ENCODE measurements at places on chromosomes 4 and X.

DNA sequence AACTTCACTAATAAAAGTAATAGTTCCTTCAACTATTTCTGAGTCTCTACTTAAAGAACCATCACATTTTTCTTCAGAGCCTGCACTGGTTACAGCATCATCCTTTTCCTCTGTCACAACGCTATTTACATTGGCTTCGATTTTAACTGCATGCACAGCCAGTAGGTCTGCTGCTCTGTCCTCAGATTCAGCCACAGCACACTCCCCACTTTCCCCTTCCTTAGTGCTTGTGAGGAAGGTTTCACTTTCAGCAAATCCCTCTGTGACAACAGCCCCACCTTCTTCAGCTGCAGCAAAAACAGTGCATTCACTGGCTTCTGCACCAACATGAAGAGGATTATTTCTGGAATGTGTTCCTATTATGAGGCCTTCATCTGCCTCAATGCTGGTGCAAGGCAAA is 25.7 kb downstream of the BOD1L1 start:
- no peak for DNase-seq

GRCh38 chrX:11426712-11427452 is 133.7 kb downstream of the AMELX start:
- DNase-seq = no peak

- no peak for DNase-seq
These were observed 74.0 kb downstream of the SEL1L3 start for GRCh38 chr4:25788703-25789238.

GRCh38 chr4:184263910-184264732 is 46.4 kb upstream of the ENPP6 start:
- DNase-seq = peak; percentile 92

- DNase-seq = no peak
These were observed 169.8 kb upstream of the BCOR start for GRCh38 chrX:40267334-40268187.

DNA sequence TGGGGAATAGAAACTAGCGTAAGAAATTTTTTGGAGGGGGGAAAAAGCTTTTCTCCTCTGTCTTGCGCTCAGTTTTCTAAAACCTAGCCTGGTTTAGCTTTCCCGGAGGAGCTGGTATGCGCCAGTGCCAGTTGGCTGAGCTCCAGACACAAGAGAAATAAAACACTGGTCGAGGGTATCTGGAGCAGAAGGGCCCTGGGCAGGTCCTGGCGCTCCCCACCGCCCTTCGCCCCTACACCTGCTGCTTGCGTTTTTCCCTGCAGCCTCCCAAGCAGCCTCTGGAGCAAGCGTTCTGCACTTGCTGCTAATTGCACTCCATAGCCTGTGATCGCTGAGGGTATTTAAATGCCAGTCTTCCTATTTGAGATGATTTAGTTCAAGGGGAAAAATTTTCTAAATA is 816 bp downstream of the EREG start:
- peak; percentile 13 for DNase-seq

DNA sequence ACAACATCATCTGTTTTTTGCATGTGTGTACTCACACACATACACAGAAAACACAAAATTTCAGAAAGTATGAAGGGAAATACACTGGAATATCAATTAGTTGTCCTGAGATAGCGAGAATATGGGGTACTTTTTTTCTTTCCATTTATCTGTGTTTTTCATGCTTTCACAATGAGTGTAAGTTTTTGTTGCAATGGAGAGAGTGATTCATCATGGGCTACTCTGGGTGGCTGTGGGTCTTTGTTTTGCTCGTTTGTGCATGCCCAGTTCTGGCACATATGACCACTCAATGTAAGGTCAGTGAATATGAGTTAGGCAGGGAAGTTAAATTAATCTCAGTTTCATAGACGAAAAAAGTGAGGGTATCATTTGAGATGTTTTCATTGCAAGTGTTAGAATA is 26.9 kb downstream of the XK start:
- DNase-seq = no peak

- DNase-seq = no peak
These were observed 484.0 kb upstream of the CTSO start for GRCh38 chr4:156437666-156438065.

DNA sequence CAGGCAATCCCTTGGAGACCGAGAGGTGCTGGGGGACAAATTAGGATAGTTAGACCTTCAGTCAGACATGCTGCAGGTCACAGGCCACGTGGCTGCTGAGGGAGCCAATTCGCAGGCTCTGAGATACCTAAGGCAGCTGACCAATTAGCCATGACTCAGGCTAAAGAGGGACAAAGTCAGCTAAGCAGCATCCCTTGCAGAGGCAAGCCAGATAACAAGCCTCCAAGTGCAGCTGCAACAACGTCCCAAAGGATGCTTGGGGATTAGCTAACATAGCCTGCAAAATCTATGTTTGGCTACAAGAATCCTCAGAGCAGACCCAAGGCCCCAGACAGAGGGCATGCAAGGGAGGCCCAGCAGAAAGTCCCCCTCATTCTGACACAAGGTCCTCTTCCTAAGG is 93.5 kb downstream of the SEL1L3 start:
- no peak for DNase-seq

DNA sequence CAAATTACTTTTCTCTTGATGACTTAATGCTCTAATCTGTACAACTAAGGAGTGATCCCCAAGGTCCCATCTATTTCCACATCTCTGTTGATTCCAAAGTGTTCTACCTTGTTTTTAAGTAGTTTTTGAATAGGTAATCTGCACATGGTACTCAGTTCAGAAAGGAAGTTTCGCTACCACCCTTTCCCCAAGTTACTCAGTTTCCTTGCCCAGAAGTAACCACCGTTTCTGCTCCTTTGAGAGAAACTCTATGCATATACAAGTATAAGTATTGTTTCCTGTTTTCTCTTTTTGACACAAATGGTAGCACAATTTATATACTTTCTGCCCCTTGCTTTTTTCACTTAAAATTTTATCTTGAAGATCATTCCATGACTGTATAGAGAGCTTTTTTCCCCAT is 18.1 kb downstream of the TMEM154 start:
- no peak for DNase-seq
